Trophoblast cell (in vitro differentiated cells and primary cell): ENCODE measurements at places on chromosomes 12 and 14.

DNA sequence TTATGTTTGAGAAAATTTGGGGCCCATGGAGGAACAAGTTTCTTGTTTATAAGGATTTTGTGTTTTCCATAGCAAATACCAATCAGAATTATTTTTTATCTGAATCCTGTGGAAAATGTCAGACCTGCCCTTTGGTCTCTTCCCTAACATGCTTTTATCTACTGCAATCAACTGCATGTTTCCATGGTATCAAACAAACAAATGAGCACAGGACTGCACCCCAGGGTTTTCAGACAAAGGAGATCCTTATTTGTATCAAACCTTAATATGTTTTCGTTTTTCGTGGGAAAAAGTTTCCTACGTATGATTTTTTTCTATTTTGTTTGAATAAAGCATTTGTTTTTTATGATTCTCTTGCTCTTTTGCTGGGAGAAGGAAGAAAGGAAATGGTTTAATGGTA is 91.1 kb downstream of the GPR135 start:
- DNase-seq = no peak

- DNase-seq = no peak
Observed at GRCh38 chr12:55703901-55704761, 3.6 kb downstream of the ITGA7 start.

- no peak for DNase-seq
Observed at GRCh38 chr12:109738209-109738608, 24.6 kb downstream of the FAM222A start.

DNA sequence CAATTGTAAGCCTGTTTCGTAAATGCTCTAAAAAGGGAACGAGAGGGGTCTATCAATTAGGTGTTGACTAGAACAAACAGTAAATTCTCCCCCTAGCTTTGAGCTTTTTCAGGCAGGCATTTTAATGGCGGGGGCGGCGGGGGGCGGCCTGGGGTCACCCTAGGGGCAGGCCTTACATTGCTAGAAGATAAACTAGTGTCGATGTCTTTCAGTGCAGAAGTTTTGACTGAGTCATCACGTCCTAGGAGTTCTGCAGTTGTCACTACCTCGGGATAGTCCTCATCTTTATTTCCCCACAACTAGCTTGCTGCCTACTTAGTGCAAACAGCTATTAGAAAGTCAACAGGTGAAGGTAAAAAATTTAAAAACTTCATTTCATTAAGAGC is 1.6 kb downstream of the ATP6V1D start:
- DNase-seq = no peak

- no peak for DNase-seq
Observed at GRCh38 chr12:123893276-123893675, 79.4 kb downstream of the CCDC92 start.

- peak; percentile 34 for DNase-seq
Observed at GRCh38 chr14:63542231-63542999, 762 bp downstream of the PPP2R5E start.

DNA sequence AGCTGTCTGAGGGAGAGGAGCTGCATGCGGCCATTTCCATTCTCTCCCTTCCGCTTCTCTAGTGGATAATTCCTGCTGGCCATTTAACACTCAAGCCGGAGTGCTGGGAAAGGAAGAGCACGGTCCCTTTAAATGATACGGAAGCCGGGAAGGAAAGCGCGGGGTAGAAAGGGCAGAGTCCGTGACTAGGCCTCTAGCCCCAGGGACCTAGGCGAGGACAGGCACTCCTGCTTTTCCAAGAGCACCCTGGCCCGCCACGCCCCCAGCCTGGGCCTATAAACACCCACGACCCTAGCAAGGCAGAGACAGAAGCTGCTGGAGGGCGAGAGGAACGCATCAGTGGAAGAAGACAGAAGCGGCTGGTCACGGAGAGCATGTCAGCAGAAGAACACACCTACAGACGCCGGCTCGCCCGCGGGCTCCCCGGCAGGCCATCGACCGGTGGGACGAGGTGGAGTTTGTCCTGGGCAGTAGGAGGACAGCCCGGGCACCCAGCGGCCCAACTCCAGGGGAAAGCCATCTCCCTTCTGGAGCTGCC is 1206.6 kb upstream of the TMEM132C start:
- DNase-seq = no peak

DNA sequence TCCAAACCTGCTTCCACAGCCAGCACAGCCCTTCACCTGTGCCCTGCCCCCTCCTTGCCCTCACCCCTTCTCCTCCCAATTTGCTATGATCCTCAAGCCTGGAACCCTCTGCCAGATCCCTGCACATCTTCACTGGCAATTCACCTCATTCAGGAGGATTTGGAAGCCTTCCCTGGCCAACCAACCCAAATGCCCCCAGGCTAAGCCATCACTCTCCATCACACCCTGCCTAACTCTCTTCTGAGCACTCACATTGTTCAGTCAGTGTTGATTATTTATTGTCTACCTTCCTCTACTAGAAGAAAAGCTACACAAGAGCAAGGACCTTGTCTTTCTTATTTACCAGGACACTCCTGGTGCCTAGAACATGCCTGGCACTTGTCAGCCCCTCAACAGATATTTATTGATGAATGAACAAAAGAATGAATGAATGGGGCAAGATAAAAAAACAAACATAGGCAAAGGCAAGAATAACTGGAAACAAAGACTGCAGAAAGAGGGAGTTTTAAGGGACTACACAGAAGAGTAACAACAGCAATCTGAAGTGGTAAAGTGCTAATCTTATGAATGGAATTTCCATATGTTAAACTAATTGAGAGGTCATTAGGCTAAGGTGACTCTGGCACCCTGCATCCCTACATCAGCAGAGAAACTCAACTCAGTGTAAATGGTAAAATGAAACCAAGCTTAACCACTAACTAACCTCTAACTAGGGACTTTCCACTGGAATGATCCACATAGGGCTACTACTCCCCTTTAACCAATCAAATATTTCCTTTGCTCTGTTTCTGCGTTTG is 33.4 kb downstream of the TMTC1 start:
- no peak for DNase-seq

DNA sequence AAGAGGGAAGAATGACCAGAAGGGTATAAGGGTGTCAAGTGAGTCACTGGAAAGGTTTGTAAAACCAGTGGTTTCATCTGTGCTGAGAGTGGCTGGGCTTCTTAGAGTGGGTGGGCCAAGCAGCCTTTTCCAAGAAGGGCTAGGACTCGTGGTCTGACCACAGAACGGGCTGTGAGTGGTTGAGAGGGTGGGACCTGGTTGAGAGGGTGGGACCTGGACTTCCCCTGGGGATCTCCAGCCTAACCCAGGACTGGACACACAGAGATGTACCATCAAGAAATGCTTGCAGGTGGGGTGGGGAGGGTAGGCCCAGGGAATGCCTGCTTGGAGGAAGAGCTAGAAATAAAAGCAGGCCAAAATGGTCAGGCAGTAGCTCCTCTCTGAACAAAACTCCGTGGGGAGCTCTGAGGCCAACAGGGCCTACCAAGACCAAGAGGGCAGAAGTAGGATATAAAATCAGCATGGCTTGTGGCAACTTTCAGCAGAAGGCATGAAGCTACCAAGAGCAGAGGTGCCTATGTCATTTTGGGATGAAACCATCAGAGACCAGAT is 140.5 kb downstream of the FOXN3 start:
- no peak for DNase-seq

- no peak for DNase-seq
Observed at GRCh38 chr14:67928375-67928774, 108.8 kb downstream of the RAD51B start.

GRCh38 chr12:89710873-89711750 is 2.5 kb upstream of the ATP2B1 start:
- DNase-seq = no peak

DNA sequence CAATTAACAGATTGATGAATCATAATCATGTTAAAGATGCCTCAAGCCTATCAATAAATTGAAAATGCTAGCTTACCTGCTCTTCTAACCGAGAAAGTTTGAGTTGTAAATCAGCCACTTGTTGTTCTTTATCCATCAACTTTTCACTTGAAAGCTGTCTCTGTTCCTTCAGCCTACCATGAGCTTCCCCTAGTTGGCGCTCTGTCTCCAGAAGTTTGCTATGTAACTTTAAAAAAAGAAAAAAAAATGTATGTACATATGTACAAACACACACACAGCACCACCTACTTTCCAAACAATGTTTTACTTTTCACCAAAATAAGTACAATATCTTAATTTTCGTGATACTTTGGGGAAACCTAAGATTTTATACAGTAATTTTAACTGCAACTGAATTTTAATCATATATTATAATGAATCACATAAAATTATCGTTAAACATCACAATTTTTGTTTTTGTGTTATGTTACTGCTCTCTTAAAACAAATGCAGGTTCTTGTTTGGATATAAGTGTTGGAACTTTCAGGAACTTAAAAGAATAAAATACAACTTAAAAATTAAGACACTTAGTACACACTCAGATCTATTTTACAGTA is 101.2 kb downstream of the EEA1 start:
- DNase-seq = peak; percentile 63

GRCh38 chr14:63877550-63877939 is 24.7 kb downstream of the SYNE2 start:
- DNase-seq = no peak

- DNase-seq = no peak
Observed at GRCh38 chr12:103810111-103810510, 30.9 kb downstream of the NT5DC3 start.

- no peak for DNase-seq
Observed at GRCh38 chr12:18446061-18446644, 184.8 kb downstream of the PIK3C2G start.

DNA sequence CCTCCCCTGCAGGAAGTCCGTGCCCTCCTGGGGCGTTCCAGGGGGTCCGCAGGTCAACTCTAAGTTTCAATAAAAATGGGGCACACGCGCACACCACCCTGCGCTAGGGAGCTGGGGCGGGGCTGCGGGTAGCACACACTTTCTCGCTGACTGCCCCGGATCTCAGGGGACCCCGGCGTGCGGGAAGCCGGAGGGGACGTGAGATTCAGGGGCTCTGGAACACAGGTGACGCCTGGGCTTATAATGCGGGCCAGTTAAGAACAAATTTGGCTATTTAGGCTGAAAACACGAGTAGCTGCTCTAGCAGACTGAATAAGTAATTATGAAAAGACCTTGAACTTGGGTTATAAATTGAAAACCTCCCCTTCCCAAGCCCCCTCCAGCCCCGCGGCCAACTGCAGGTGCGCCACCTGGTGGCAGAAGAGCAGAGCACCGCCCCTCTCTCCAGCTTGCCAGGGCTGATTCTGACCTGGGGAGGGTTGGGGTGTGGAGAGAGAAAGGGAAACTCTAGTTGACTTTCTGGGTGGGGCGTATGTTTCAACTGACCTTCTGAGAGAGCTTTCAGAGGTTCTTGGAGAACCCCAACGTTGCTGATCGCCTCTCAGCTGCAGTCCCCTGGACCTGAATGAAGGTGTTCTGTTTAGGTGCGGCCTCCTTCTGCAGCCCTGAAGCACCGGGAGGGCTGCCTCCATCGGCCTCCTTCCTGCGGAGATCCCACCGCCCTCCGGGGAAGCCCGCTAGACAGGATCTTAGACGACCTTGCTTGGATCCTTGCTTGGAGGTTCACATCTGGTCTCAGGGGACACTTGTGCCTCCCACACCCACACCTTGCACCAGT is 118.4 kb upstream of the EVL start:
- DNase-seq = peak; percentile 55

DNA sequence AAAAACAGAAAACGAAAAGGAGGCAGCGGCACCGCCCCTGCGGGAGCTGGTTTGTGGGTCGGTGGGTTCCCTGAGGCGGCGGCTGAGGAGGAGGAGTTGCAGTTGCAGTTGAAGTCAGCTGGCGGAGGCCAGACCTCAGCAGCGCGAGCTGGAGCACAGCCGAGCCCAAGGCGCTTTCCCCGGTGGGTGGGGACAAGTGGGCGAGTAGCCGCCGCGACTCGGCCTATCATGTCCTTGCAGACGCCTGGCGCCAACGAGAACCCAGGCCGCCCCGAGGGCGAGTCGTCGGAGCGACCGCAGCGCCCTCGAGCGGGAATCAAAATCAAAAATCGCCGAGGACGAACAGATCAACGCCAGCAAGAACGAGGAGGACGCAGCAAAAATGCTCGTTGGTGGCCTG is 12.7 kb upstream of the CLEC1A start:
- peak; percentile 95 for DNase-seq

DNA sequence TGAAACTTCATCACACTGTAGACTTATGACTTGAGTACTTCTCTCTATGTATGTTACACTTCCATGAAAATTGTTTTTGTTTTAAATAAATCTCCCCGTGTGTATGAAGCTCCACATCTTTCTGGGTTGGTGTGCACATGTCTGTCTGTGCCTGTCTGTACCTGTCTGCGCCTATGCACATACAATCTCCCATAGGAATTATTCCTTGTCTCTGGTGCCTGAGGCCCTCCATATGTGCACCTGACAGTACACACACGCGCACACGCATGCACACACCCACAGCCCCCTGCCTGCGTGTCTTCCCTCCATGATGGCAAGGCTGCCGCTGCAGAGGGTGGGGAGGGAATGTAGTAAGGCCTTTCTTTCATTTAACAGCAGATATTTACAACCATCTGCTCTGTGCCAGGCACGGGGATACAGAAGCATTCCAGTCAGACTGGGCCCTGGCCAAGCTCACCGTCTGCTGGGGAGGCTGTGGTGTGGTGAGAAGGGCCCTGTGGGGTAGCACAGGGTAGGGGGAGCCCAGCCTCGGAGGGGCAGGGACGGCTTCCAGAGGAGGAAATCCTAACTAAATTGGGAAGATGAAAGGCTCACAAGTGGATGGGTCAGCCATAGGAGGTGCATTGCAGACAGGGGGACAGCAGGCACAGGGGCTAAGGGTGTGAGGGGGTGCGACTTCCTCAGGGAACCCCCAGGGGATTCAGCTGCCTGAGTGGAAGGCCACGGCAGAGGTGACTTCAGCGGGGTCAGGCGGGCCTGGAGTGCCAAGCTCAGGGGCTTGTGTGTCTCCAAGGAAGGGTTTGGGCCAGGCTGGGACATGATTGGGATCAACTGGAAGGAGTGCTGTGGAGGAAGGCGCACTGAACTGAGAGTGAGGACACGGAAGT is 26.1 kb downstream of the KRT8 start:
- no peak for DNase-seq

GRCh38 chr12:22856178-22856577 is 231.2 kb downstream of the ETNK1 start:
- no peak for DNase-seq

GRCh38 chr12:90562671-90563070 is 392.3 kb downstream of the CCER1 start:
- no peak for DNase-seq

DNA sequence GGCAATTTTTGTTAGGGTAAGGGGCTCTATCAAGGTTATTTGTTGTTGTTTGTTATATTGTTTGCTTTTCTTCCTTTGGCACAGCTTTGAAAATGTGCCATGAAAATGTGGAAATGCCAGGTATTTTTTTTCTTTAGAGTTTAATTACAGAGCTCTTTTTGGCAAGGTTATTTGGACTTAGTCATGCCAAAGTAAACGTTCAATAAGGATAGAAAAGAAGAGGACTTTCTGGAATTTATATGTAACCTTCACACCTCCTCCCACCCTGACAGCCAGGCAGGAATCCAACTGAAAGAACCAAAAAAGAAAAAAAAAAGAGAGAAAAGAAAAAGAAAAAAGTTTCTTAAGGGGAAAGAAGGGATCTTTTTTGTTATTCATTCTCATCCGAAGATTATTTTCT is 217.8 kb downstream of the KITLG start:
- no peak for DNase-seq

- DNase-seq = no peak
Observed at GRCh38 chr12:130675791-130676190, 40.3 kb downstream of the RIMBP2 start.

GRCh38 chr14:105150368-105151083 is 18.1 kb downstream of the JAG2 start:
- DNase-seq = no peak

- no peak for DNase-seq
Observed at GRCh38 chr14:49934646-49935045, 41.8 kb downstream of the ARF6 start.

GRCh38 chr12:130194154-130194553 is 31.9 kb downstream of the FZD10 start:
- DNase-seq = no peak
